ENCODE measurements at places on chromosomes 1 and 21. TPM values are rescaled to one million over a fixed set of nuclear protein-coding genes. Genes with fewer than 3 reads are reported as not detected.

Gene TFB2M
- total RNA-seq: 11.7 TPM

Gene ETV3L
- not detected for total RNA-seq

Gene MNDA
- not detected for total RNA-seq

Gene CRB1
- 0.47 TPM for total RNA-seq

Gene TDRD5
- not detected for total RNA-seq

Gene ASTN1
- under 0.01 TPM for total RNA-seq

Measured in bronchial smooth muscle cell (primary cell).